ENCODE measurements at places on chromosomes 12 and 14.

GRCh38 chr12:29559198-29559597 lies 61.7 kb upstream of the OVCH1 start:
- DNase-seq: no peak

DNA sequence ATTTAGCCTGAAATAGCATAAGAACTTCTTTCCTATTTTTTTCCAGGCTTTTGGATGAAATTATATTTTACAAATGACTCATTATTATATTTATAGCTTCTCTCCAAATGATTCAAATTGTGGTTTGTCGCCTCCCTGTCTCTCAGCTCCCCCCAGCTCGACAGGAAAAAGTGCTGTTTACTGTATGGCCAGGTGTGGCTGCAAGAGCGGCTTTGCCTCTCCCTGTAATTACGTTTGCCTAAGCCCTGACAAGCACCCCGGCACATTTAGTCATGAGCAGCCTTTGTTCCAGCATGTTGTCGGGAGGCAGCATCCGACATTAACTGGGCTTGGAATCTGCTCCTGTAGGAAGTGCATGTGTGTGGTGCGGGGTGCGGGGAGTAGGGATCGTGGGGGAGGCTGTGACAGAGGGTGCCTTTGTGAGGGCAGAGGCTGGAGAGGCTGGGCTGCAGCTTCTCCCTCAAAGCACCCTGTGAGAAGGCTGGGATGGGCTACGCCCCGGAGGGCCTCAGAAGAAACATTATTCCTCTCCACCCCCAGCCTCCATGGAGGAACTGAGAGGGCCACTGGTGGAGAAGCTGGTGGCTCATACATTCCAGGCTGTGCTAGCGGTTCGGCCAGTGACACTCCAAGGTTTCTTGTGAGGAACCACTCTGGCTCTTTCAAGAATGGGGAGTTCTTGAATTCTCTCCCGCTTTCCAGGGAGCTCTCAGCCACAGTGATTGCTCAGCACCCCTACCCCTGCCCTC lies 42.1 kb upstream of the CTDSP2 start:
- DNase-seq: no peak

DNA sequence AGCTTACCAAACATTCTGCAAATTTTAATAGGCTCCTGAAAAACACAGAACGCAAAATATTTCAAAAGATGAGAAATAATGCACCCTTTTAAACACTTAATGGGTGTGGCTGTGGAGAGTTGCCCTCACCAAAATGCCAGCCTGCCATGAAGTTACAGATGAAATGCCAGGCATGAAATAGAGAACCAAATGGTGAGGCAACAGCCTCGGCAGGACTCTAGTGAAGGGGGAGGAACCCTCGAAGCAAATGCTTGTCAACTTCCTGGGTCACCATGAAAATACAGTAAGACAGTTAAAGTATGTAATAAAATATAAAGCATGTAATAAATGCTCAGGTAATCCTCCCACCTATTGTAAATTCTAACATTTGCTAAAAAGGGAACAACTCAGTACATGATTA lies 24.1 kb downstream of the DUSP16 start:
- no peak for DNase-seq

DNA sequence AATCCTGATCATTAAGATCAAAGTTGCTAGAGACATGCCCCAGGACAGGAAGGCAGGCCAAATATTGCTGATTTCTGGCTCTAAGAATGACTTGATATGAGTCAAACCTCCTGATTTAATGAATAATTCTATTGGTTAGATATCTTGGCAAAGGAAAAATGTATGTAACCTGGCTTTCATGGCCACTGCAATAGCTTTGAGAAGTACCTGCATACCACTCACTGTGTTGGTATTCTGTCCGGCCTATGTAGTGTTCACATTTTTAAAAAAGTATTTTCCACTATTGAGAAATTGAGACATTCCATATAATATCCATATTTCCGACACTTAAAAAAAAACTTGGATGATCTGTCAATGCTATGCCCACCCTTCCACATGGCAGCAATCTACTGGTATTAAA lies 283.1 kb upstream of the SOX5 start:
- DNase-seq: no peak

GRCh38 chr14:50520947-50521815 lies 11.2 kb downstream of the MAP4K5 start:
- DNase-seq: no peak

DNA sequence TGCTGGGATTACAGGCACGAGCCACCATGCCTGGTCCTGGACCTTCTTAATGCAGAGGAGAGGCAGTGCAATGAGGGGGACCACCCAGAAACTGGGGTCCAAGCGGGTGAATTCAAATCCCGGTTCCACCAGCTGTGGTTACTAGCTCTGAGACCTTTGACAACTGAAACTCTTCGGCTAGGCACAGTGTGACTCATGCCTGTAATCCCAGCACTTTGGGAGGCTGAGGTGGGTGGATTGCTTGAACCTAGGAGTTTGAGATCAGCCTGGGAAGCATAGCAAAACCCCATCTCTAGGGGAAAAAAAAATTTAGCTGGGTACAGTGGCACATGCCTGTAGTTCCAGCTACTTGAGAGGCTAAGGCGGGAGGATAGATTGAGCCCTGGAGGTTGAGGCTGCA lies 5.0 kb upstream of the CD4 start:
- no peak for DNase-seq

GRCh38 chr14:59017285-59017965 lies 171.0 kb upstream of the DAAM1 start:
- DNase-seq: no peak

GRCh38 chr12:119749666-119750065 lies 81.7 kb downstream of the PRKAB1 start:
- DNase-seq: no peak

DNA sequence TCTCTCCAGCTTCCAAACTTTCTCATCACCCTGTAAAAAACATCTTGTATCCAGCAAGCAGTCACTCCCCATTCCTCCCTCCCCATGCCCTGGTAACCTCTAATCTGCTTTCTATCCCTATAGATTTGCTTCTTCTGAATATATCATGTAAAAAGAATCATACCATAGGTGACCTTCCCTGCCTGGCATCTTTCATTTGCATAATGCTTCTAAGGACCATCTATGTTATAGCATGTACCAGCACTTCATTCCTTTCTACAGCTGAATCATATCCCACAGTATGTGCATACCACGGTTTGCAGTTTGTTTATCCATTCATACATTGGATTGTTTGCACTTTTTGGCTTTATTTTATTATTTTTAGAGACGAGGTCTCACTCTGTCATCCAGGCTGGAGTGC lies 22.9 kb upstream of the VPS37B start:
- no peak for DNase-seq

DNA sequence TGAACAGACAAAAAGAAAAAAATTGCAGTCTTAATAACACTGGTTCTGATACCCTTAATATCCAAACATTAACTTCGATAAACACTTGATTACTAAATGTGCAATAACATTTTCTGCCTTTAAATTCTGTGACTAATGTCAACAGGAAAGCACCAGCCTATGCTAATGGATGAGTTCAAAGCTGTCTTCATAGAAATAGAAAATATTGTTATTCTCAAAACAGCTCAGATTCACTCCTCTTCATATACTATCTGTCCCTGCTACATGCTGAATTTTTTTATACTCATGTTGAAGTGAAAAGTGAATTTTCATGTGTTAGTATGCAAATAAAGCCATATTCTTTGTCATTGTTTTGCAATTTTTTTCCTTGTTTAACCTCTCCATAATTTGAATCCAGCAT lies 13.9 kb downstream of the TAS2R43 start:
- DNase-seq: no peak

GRCh38 chr14:93346926-93347721 lies at the start of gene COX8C:
Gene COX8C (plus strand): TSS chr14:93347182. CDS start chr14:93347269, 87 bp downstream.
- no peak for DNase-seq

DNA sequence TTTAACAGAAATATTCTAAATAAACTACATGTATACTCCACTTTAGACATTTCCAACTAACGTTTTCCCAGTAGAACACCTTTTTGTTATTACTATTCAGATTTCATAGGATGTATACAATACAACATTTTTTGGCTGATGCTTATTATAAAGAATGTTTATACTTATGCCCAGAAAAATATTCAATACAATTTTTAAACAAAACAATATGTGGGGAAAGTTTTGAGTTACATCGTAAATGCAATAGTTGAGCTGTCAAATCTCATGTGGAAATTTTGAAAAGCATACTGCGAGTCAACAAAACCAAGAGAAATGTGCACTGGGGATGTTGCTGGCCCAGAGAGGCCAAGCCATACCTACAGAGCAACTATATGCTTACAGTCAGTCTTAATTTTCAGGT lies 18.2 kb upstream of the MON2 start:
- DNase-seq: no peak

GRCh38 chr14:56061051-56061450 lies 57.2 kb upstream of the PELI2 start:
- no peak for DNase-seq

DNA sequence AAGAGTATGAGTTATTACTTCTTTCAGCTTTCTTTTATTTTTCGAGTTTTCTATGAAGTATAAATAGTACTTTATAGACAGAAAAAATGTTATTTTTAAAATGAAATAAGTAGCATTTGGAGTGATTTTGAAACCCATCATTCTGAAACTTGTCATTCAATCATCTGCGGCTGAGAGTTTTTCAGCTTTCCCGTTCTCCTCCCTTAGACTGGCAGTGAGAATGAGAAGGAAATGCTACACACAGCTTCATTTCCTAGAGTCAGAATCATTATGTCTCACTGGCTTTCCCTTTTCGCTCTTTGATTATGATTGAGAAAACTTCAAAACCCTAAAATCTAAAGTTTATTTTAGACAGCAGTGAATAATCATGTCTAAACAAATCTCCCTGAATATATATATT lies 33.7 kb upstream of the GNPNAT1 start:
- no peak for DNase-seq

DNA sequence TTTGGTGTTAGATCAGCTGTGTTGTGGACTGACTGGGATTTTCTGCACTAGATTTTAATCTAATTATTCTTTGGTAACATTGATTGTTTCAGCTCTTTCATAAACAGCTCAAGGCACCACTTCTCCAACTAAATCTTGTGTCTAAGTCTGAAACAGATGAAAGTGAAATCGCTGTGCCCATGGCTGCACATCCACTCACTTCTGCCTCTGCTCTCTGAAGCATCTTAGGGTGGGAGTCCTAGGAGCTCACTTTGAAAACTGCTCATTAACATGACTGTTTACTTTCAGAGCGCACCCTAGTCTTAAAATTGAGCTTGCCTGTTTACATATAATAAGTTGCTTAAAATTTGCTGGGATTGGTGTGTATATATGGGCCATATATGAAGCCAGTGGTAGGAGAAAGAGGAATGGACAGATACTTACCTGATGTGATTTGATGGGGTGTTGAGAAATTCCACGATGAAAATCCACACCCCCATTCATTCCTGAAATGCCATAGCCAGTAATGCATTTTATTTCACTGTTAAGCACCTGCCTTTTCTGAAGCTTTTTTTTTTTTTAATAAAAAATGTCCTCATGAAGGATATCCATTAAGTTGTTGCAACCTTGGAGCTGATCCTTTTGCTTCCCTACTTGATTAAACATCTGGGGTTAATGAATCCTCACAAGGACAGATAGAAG lies 52.8 kb downstream of the PPFIBP1 start:
- DNase-seq: no peak

DNA sequence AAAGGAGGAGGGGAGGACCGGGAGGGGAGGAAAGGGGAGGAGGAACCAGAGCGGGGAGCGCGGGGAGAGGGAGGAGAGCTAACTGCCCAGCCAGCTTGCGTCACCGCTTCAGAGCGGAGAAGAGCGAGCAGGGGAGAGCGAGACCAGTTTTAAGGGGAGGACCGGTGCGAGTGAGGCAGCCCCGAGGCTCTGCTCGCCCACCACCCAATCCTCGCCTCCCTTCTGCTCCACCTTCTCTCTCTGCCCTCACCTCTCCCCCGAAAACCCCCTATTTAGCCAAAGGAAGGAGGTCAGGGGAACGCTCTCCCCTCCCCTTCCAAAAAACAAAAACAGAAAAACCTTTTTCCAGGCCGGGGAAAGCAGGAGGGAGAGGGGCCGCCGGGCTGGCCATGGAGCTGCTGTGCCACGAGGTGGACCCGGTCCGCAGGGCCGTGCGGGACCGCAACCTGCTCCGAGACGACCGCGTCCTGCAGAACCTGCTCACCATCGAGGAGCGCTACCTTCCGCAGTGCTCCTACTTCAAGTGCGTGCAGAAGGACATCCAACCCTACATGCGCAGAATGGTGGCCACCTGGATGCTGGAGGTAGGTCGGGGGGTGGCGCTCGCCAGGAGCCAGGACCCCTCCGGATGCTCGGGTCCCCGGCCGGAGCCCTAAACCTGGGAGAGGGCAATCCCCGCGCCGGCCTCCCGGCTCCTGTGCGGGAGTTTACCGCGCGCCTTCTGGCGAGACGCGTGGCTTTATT lies at the start of gene CCND2:
TSS of gene CCND2 (plus strand) at position 111 of the 744 bp plus-strand sequence. CDS start at position 390, 279 bp downstream.
- DNase-seq: peak; percentile 67

GRCh38 chr12:112967858-112968257 lies 10.5 kb upstream of the OAS2 start:
- DNase-seq: no peak

DNA sequence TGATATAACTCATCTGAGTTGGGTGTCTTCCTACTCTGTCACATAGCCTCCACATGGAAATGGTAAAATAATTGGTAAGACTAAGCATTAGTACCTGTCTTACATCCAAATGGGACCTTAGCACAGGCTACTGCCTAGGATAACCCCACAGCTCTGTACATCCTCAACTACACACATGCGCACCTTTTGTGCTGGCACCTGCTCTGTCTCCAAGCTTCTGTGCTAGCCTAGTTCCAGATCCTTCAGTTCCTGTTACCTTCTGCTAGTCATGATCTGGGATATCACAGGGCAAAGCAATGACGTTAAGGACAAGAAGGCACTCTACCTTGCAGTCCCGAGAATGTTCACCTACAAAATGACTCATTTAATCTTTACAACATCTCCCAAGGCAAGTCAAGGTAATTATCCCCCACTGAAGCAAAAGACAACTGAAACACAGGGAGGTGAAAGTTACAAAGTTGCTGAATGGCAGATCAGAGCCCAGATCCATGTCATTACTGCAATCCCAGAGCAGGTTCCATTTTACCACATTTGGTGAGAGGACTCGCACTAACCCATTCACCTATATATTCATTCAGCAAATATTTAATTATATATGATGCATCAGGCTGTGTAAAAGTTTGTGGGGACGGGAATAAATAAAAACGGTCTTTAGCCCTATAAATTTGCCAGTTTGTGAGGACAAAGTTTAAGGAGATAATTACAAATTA lies 61.7 kb downstream of the PPM1H start:
- no peak for DNase-seq

- no peak for DNase-seq
Observed at GRCh38 chr12:101891462-101891971, 14.1 kb downstream of the DRAM1 start.

DNA sequence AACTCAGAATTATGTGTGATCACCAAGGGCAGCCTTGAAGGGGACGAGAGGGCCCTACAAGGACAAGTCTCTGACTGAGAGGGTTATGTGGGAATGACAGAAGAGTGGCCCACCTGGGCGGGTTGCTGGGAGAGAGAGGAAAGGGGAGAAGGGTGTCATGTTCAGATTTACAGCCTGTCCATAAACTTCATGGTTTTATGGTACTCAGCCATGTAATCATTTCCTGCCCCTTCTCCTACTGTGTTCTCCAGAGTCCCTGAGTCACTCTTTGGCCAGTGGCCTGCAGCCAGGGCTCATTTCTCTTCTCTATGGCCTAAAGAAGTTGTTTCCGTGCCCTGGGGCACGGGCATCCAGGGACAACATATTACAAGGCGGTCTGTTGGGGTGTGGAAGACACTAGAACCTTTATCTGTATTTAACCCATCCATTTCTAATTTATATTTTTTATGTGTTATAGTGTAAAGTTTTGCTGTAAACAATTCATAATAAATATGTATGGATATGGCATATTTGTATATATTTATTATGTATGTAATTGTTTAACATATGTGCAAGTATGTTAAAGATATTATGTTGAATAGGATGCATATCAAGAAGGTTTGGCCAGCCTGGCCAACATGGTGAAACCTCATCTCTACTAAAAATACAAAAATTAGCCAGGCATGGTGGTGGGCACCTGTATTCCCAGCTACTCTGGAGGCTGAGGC lies 26.9 kb downstream of the DDX47 start:
- DNase-seq: no peak
